ENCODE measurements at places on chromosomes 1 and 21.

DNA sequence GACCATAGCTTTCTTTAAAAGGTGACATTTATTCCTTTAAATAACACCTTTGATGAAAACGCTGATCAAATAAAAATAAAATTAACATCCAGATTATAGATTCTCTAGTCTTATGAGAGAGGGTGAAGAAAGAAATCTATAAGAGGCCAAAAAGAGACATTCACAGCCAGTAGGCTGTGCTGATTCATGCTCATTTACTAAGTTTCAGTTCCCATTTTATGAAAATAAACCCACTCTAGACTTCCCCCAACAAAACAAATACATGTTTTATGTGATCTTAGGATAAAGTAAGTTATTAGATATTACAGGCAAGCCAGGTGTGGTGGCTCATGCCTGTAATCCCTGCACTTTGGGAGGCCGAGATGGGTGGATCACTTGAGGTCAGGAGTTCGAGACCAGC, 21.1 kb downstream of the ESRRG start:
- H3K27ac ChIP-seq = no peak overlapping the region
- H3K4me3 ChIP-seq = no peak overlapping the region
- no peak for DNase-seq
- H3K27me3 ChIP-seq = no peaks in the 10 kb centered on the region
- no peaks in the 10 kb centered on the region for H3K36me3 ChIP-seq
- H3K4me1 ChIP-seq = no peaks in the 10 kb centered on the region

GRCh38 chr1:157562515-157562914, 10.2 kb upstream of the FCRL5 start:
- no peaks in the 10 kb centered on the region for H3K36me3 ChIP-seq
- H3K27ac ChIP-seq = no peak overlapping the region
- no peak overlapping the region for H3K4me3 ChIP-seq

- peak overlapping the region; percentile 2 for H3K27ac ChIP-seq
- DNase-seq = no peak
- no peaks in the 10 kb centered on the region for H3K27me3 ChIP-seq
- H3K4me3 ChIP-seq = no peak overlapping the region
- no peaks in the 10 kb centered on the region for H3K36me3 ChIP-seq
These were observed 12.3 kb downstream of the ATP2B4 start for GRCh38 chr1:203638950-203639349.

DNA sequence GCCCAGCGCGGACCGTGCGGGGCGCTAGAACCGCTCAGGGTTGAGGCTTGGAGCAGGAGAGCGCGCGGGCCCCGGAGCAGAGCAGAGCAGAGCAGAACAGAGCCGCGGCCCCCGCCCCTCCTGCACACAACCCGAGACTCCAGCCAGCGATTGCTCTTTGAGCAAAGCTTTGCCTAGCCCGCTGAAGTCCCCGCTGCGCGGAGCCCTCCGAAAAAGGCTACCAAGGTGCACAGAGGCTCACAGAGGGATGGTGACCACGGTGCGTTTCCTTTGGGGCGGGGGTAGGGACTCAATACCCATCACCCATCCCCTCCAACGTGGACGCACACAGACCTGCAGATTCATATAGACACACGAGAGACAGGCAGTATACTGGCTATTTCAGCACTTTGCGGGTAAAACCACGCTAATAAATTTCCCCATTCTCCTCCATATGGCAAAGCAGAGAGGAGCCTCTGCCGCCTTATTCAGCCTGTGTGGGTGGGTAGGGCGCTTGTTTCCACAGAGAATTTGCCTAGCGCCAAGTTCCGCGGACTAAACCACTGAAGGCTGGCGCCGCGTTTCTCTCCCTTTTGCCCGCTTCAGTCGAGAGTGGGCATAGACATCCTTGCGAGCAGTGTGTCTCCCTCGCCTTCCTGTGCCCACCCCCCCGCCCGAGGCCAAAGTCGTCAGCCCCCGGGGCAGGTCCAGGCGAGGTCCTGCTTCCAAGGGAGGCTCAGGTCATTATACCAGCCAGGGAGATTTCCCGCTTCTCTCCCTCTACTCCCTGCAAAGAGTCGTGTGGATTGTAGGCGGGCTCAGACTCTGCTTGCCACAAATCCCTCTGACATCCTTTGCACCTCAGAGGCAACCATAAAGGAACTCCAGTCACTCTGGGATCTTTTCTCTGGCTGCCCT, 8.5 kb downstream of the HLX start:
- no peak for DNase-seq
- H3K27me3 ChIP-seq = peaks cover 22% of the 10 kb centered on the region
- H3K36me3 ChIP-seq = no peaks in the 10 kb centered on the region
- H3K4me1 ChIP-seq = no peaks in the 10 kb centered on the region

GRCh38 chr1:175713381-175713780, 30.0 kb downstream of the TNR start:
- no peaks in the 10 kb centered on the region for H3K27me3 ChIP-seq
- H3K4me1 ChIP-seq = no peaks in the 10 kb centered on the region
- no peak for DNase-seq
- H3K27ac ChIP-seq = no peak overlapping the region

DNA sequence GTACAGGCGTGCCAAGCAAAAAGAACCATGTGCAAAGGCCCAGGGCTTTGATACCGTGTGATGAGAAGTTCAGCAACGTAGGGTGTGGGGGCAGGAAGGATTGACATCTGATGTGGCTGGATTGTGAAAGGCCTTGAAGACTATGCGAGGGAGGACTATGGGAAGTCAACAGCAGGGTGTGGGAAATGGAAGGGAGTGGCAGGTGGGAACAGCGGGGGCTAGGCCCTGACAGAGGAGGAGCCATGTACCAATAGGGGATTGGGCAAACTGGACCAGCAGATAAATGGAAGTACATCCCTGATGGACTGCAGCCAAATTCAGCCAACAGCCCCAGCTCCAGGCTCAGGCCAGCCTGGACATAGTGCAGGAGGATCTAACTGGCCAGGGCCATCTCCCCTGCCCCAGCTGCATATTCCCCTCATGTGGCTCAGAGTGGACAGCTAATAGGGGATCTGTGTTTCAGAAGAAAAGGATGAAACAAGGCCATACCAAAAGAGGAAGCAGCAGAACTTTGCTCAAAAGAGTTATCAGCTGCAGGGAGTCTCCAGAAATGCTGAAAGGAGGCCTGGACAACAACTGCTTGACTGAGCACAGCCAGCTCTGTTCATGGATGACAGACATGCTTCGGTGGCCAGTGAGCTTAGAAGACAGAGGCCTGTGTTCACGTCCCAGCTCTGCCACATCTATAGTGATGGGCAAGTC, 140.2 kb upstream of the SGIP1 start:
- H3K4me1 ChIP-seq = no peaks in the 10 kb centered on the region
- no peak overlapping the region for H3K4me3 ChIP-seq
- H3K27me3 ChIP-seq = no peaks in the 10 kb centered on the region
- H3K27ac ChIP-seq = no peak overlapping the region
- DNase-seq = no peak

GRCh38 chr1:235079443-235080296, 49.0 kb downstream of the TOMM20 start:
- no peak overlapping the region for H3K27ac ChIP-seq
- H3K27me3 ChIP-seq = no peaks in the 10 kb centered on the region
- H3K4me1 ChIP-seq = peaks cover 4% of the 10 kb centered on the region

- H3K4me3 ChIP-seq = no peak overlapping the region
- H3K4me1 ChIP-seq = no peaks in the 10 kb centered on the region
- no peak for DNase-seq
These were observed 16.1 kb downstream of the SMYD2 start for GRCh38 chr1:214296860-214297745.

- peak overlapping the region; percentile 98 for H3K4me3 ChIP-seq
- H3K27ac ChIP-seq = peak overlapping the region; percentile 98
- peaks cover 16% of the 10 kb centered on the region for H3K36me3 ChIP-seq
- no peaks in the 10 kb centered on the region for H3K27me3 ChIP-seq
These were observed 1.4 kb upstream of the RBM15 start for GRCh38 chr1:110337704-110338308.

DNA sequence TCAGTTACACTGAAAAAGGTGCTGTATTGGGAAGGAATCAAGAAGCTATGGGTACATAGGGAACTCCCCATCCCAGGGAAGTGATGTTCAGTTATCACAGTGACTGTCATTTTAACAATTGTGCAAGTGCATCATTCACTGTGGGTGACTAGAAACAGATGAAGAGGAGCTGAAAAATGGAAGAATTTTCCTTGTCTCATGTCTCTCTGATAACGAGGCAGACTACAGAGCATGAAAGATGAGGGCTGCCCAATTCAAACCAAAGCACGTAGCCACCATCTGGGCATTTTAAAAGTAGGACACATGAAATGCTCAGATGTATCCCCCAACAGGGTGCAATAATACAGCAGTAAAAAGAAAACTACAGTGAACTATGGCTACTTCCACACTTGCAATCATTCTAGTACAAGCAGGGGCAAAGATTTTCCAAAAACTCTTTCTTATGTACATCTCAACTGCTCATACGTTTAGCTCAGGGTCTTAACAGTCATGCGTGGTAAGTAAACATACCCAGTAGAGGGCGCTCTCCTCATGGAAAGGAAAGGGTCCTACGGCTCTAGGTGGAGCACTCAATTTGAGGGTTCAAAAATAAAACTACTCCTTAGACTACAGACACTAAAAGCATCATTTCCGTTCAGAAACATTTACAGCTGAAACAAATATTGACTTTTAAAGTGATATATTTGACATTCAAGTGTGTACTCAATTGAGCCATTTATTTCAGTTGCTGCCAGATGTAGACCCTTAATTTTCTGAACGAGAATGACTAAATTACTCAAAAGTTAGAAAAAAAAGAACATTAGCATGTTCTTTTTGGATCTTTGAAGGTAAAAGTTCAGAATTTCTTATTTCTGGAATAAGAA, 143.2 kb downstream of the KCTD3 start:
- DNase-seq = no peak
- H3K4me3 ChIP-seq = no peak overlapping the region
- H3K27me3 ChIP-seq = no peaks in the 10 kb centered on the region
- H3K36me3 ChIP-seq = no peaks in the 10 kb centered on the region
- H3K4me1 ChIP-seq = no peaks in the 10 kb centered on the region

- H3K4me1 ChIP-seq = no peaks in the 10 kb centered on the region
- H3K36me3 ChIP-seq = no peaks in the 10 kb centered on the region
- no peak overlapping the region for H3K27ac ChIP-seq
- no peak overlapping the region for H3K4me3 ChIP-seq
These were observed 60.4 kb upstream of the NBPF3 start for GRCh38 chr1:21379571-21379970.

GRCh38 chr1:212067787-212068186, 32.2 kb downstream of the DTL start:
- H3K4me3 ChIP-seq = no peak overlapping the region
- H3K27ac ChIP-seq = no peak overlapping the region
- H3K36me3 ChIP-seq = no peaks in the 10 kb centered on the region

GRCh38 chr1:225911191-225912130, 12.6 kb downstream of the PYCR2 start:
- H3K4me1 ChIP-seq = peaks cover 27% of the 10 kb centered on the region
- no peak overlapping the region for H3K27ac ChIP-seq
- H3K27me3 ChIP-seq = no peaks in the 10 kb centered on the region
- peak; percentile 25 for DNase-seq

DNA sequence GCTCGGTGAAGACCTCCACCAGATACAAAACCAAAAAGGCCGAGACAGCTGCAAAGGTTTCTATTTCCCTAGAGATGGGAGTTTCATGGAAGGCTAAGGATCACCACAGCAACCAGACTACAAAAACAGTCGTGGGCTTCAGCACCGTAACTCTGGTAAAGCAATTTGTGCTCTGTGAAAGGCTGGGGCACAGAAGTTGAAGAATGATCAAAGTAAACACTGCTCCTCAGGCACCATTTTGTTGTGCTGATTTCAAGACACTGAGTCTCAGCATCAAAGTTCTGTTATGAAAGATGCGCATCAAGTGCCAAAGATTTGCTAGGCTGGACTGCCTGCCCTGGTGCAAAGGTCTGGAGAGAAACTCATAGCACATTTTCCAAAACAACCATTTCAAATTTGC, 116.2 kb downstream of the TGFBR3 start:
- DNase-seq = no peak
- no peak overlapping the region for H3K4me3 ChIP-seq
- H3K4me1 ChIP-seq = peaks cover 6% of the 10 kb centered on the region
- H3K27me3 ChIP-seq = no peaks in the 10 kb centered on the region
- H3K36me3 ChIP-seq = no peaks in the 10 kb centered on the region

All from T-cell (primary cell).